HT-29 (cell line): ENCODE measurements at places on chromosomes 1 and 21. TPM values are rescaled to one million over a fixed set of nuclear protein-coding genes. Genes with fewer than 3 reads are reported as not detected.

DNA sequence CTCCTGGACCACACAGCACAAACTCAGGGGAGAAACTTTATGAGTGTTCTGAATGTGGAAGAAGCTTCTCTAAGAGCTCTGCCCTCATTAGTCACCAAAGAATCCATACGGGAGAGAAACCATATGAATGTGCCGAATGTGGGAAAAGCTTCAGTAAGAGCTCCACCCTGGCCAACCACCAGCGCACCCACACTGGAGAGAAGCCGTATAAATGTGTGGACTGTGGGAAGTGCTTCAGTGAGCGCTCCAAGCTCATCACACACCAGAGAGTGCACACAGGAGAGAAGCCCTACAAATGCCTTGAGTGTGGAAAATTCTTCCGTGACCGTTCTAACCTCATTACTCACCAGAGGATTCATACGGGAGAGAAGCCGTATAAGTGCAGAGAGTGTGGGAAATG lies 22.5 kb downstream of the ZSCAN20 start:
- DNase-seq: no peak

GRCh38 chr21:36473203-36473602 lies 6.7 kb downstream of the CLDN14 start:
- DNase-seq: no peak

The SLAMF1 gene
- total RNA-seq: not detected in 2 replicates

The KRTAP19-3 gene
- total RNA-seq: not detected in 2 replicates

DNA sequence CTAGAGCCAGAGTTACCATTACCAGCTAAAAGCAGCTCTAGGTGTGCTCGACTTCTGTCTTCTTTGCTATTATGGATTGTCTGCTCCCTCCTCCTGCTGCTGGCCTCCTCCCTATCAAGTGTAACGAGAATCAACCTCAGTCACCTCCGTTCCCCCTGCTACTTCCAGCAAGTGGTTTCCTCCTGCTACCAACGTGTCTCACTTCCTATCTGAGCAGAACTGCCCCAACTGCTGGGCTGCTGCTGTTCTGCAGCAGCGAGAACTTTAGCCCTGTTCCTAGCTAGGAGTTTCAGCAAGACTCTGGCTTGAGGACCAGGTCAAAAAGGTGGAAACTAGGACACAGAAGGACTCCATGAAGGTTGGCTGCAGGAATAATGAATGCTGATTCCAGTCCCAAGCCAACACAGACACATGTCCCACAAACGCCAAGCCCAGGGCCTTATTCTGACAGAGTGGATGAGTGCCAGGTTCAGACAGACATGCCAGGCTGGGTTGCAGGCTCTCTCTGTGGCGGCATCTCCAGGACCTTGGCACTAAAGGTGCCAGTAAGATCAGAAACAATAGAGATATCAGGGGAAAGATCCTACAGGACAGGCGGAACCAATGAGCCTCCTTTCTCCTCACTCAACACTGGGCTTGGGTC lies 46.9 kb downstream of the CD34 start:
- no peak for DNase-seq

The TSPAN2 gene
- total RNA-seq: 0.05 and 0.23 TPM in 2 replicates

- DNase-seq: no peak
Observed at GRCh38 chr1:53291574-53291973, 36.3 kb downstream of the LRP8 start.
